ENCODE measurements at places on chromosomes 7 and 10.

GRCh38 chr10:97907830-97908229, 58.2 kb downstream of the GOLGA7B start:
- no peak for DNase-seq

GRCh38 chr7:369476-370258, 79.7 kb downstream of the FOXL3 start:
- no peak for DNase-seq

DNA sequence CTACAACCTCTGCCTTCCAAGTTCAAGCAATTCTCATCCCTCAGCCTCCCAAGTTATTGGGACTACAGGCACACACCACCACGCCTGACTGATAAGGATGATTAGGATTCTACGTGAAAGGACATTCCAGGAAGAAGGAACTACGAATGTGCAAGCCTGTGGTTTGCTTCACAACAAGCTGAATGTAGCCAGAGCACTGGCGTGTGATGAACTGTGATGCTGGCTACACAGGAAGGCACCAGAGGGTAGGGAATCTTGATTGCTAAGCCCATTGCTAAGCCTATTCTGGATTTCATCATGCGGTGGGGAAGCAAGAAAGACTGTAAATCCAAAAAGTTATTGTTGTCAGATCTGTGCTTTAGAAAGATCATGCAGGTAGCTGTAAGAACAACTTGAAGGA, 72.3 kb upstream of the SRRM3 start:
- DNase-seq = no peak

- DNase-seq = no peak
These were observed 2.1 kb downstream of the DNAJC9 start for GRCh38 chr10:73244866-73245477.

GRCh38 chr10:80492848-80493521, 38.9 kb downstream of the TSPAN14 start:
- no peak for DNase-seq

DNA sequence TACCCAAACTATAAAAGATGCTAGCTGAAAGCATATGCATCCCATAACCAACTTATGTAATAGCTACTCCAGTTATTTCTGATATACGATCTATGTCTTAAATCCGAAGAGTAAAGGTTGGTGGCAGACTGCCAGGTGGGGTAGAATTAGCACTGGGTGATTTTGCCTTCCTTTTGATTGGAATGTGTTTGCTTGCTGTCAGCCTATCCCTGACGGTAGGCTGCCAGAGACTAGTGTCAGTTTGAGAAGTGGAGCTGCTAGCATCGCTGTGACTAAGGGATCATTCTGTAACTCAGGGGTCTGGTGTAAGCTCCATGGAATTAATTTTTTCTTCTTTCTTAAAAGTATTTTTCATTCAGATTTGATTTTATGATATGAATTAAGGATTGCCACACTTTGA, 9.5 kb upstream of the SEM1 start:
- no peak for DNase-seq

DNA sequence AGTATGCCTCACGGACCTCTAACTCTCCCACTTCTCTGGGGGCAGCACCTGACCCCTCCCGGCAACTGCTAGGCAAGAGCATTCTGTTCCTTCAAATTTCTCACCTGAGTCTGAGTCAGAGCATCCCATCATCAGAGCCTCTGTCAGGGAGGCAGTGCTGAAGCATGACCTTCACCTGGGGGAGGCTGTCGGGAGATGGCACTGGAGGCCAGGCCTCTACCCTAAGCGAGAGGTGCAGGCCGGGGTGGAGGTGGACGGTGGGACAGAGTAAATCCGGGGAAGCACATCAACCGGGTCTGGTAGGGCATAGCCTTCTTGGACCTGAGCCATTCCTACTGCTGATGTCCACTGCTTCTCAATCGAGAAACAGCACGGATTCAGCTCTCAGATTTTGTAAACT, 90.4 kb downstream of the SPAG6 start:
- DNase-seq = no peak

DNA sequence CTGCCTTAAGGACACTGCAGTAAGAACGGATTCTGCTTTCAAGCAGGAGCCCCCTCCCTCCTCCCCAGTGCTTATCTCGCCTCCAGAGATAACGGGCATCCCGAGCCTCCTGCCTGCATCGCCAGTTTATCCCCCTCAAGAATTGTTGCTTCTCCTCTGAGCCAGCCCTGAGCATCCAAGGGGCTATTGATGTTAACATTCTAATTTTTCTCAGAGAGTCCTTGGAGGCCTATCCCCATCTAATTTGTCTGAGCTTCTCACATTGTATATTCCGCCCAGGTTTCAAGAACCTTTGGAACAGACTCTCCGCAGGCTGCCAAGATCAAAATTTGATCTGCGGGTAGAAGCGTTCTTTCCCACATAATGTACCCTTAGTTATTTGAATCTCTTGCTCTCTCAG, 180.0 kb downstream of the GFRA1 start:
- no peak for DNase-seq

DNA sequence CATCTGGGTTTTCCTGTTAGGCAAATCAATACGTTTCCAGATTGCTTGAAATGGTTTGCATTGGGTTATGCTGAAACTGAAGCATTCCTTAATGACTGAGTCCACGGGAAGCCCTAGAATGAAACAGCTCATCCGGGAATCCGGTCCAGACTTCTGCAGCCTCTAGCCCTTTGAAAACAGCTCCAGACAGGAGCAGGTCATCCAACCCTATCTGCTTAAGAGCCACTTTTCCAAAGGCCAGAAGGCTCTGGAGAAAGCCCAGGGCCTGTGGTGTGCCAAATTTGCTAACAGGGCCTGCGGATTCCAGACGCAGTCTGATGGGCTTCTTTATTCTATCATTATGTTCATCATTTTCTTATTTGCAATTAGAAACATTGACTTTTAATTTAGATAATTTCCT, 265.4 kb downstream of the SKIDA1 start:
- no peak for DNase-seq

GRCh38 chr10:124329941-124330340, 88.8 kb downstream of the OAT start:
- DNase-seq = no peak

DNA sequence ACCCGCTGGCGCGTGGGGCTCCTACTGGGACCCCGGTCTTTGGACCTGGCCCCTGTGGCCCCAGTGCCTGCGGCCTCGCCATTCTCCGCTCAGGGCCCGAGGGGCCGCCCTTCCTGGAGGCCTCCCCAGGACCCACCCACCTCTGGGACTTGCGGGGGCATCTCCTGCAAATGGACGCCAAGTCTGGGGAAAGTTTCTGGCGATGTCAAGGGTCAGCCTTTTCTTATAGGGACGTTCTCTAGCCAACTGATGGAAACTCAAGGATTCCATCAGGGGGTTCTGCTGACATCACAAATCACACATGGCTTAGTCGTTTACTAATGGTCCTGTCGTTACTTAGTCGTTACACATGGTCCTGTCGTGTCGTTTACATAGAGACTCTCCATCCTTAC, 57.7 kb upstream of the RHOBTB1 start:
- DNase-seq = no peak

- DNase-seq = no peak
These were observed 3.4 kb downstream of the FEZF1 start for GRCh38 chr7:122300956-122301833.

DNA sequence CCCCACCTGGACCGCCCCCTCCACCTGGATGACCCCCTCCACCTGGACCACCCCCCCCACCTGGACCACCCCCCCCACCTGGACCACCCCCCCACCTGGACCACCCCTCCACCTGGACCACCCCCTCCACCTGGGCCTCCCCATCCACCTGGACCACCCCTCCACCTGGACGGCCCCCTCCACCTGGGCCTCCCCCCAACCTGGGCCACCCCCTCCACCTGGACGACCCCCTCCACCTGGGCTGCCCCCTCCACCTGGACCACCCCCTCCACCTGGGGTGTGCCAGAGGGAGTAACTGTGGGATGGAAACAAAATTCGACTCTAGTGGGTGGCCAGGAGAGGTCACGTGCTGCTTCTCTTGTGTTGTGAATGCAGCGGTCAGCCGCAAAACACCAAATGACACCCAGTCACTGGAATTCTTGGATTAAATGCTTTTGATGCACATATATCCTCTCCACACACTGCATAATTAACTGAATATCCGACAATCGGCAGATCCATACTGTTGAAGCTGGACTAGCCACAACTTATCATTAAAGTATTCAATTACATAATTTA, 316.7 kb downstream of the PTPRN2 start:
- DNase-seq = no peak

GRCh38 chr10:12822126-12822892, 179.2 kb downstream of the CCDC3 start:
- no peak for DNase-seq

- no peak for DNase-seq
These were observed 1.3 kb downstream of the ITPRIP start for GRCh38 chr10:104336821-104337467.

GRCh38 chr7:70356085-70356786, 758.0 kb downstream of the AUTS2 start:
- DNase-seq = no peak

DNA sequence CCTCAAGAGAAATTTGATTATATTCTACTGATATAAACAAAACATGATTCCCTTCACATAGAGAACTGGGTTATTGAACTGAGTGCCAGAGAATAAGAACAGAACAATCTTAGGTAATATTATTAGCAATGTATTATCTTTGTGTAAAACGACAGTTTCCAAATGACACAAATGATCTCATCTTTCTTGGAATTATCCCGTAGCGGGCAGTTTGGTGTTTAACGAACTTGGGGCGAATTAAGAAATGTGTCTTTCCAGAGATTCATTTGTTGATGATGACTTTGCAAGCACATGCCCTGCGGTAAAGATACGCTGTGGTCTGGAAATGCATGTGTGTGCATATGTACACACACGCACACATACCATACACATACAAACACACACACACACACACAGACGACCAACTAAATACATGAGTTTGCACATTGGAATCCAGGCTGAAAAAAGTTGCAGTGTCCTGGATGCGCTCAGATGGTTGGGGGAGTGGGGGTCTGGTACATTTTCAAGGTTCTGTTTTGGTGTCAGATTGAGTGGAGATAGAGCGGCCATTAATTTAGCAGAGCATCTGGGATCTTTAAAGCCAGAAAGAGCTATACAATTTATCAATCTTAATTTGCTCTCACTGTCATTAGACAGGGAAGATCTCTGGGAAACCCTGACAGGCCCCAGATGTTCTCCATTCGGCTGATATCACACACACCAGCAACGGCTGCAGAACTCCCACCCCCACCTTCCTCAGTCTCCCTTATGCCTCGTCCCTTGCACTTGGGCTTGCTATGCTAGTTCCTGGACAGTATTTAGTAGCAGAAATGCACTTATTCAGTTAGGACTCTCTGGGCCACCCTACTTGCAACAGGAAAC, 112.4 kb upstream of the FAM171A1 start:
- DNase-seq = no peak

GRCh38 chr10:89591796-89592271, 53.2 kb downstream of the PANK1 start:
- no peak for DNase-seq

- DNase-seq = peak; percentile 69
These were observed at the start of gene ADAM8 for GRCh38 chr10:133276435-133277201. TSS of gene ADAM8 (minus strand) at chr10:133276868. CDS start at chr10:133276817, 51 bp downstream.

GRCh38 chr7:26368542-26368941, 76.9 kb downstream of the SNX10 start:
- no peak for DNase-seq

- no peak for DNase-seq
These were observed 16.8 kb downstream of the LRRC72 start for GRCh38 chr7:16543456-16543855.

- no peak for DNase-seq
These were observed 49.1 kb upstream of the ELN start for GRCh38 chr7:73978661-73979563.

- DNase-seq = no peak
These were observed 46.5 kb upstream of the TNRC18 start for GRCh38 chr7:5470167-5470532.

DNA sequence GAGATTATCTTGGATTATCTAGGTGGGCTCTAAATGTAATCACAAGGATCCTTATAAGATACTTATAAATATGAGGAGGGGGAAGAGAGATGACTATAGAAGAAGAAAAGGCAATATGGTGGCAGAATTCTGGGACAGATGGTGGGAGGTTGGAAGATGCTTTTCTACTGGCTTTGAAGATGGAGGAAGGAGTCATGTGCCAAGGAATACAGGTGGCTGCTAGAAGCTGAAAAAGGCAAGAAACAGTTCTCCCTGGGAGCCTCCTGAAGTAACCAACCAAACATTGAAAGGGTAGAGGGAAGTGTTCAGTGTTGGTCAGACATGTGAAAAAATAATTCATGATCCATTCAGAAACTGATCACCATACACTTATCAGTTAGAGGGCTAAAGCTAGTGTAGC, 213.3 kb downstream of the WDR11 start:
- no peak for DNase-seq

- no peak for DNase-seq
These were observed 83.4 kb upstream of the SEMA3E start for GRCh38 chr7:83732305-83732704.

DNA sequence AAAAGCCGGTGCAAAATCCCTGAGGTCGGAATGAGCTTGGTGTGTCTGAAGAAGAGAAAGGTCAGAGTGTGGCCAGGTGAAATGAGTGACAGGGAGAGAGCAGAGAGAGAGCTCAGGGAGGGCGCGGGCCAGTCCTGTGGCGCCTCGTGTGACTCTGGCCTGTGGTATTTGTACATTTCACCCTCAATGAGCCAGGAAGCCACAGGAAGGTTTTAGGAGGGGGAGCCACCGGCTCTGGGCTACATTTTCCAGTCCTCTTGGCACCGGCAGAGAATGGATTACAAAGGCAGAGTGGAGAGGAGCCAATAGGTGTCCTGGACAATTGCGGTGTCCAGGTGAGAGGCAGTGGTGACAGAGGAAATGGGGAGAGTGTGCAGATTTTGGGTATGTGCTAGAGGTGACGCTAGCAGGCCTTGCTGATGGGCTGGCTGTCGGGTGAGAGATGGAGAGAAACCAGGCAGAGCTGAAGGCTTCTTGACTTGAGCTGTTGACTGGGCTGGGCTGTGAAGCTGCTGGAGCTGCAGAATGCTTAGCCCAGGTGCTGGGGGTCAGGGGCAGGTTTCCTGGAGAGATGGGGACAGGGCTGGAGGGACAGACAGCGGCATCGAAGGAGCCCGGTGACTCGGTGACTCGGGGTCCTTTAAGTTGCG, 38.1 kb downstream of the COL13A1 start:
- no peak for DNase-seq

GRCh38 chr7:146670532-146670931, 553.9 kb downstream of the CNTNAP2 start:
- no peak for DNase-seq

GRCh38 chr10:18483516-18484186, 167.7 kb downstream of the NSUN6 start:
- DNase-seq = no peak

Data from stimulated activated CD4-positive, alpha-beta T cell treated with anti-CD3 and anti-CD28 coated beads, Interleukin-4, amount 100 ng/mL, for 48 hours (primary cell).